Smooth muscle cell of the coronary artery (primary cell): ENCODE measurements at places on chromosomes 6 and 20. TPM values are rescaled to one million over a fixed set of nuclear protein-coding genes. Genes with fewer than 3 reads are reported as not detected.

The CLVS2 gene
- not detected in 2 replicates for total RNA-seq

The BPIFB2 gene
- total RNA-seq = not detected in 2 replicates

The DCDC2 gene
- 0.15 TPM in 1 of 2 replicates, not detected in the other for total RNA-seq

The ANKRD66 gene
- total RNA-seq = not detected in 2 replicates

The CCN2 gene
- total RNA-seq = 15.8 and 981 TPM in 2 replicates

The ME1 gene
- total RNA-seq = 3.5 and 11.0 TPM in 2 replicates

The HIVEP2 gene
- 6.8 and 8.3 TPM in 2 replicates for total RNA-seq

The PGC gene
- total RNA-seq = not detected in 2 replicates

The C20orf204 gene
- 0.23 and 0.45 TPM in 2 replicates for total RNA-seq

The ARMH2 gene
- not detected in 2 replicates for total RNA-seq

The THBD gene
- total RNA-seq = 8.9 and 27.5 TPM in 2 replicates

The LPIN3 gene
- total RNA-seq = 4.0 and 5.4 TPM in 2 replicates

The LRP11 gene
- 28.8 and 44.4 TPM in 2 replicates for total RNA-seq

The CLPSL1 gene
- not detected in 2 replicates for total RNA-seq

The PNPLA1 gene
- 0.15 TPM in 1 of 2 replicates, not detected in the other for total RNA-seq

The SUMO4 gene
- total RNA-seq = 0.70 and 1.1 TPM in 2 replicates

The CGA gene
- total RNA-seq = not detected in 2 replicates

The MUC21 gene
- total RNA-seq = not detected in 2 replicates

The TMEM200A gene
- 43.9 and 71.4 TPM in 2 replicates for total RNA-seq

The TRIM10 gene
- total RNA-seq = not detected in 2 replicates

The TGM3 gene
- total RNA-seq = not detected in 2 replicates

The SLC25A27 gene
- 0.75 and 17.0 TPM in 2 replicates for total RNA-seq
